NCI-H1417 treated with DMSO at 0.1 percent for 48 hours (cell line): ENCODE measurements at places on chromosomes 4 and X.
A peak's percentile ranks its signal among the peaks of the same experiment; 100 is the strongest.

- DNase-seq = no peak
Observed at GRCh38 chr4:123870216-123870876, 473.8 kb downstream of the SPRY1 start.

DNA sequence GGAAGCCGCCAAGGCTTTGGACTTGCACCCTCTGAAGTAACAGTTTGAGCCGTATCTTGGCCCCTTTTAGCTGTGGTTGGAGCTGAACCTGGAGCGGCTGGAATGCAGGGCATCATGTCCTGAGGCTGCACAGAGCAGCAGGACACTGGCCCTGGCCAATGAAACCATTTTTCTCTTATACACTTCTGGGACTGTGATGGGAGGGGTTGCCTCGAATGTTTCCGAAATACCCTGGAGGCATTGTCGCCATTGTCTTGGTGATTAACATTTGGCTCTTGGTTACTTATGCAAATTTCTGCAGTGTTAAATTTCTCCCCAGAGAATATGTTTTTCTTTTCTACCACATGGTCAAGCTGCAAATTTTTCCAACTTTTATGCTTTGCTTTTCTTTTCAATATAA lies 137.2 kb downstream of the MAGEC1 start:
- DNase-seq = no peak

DNA sequence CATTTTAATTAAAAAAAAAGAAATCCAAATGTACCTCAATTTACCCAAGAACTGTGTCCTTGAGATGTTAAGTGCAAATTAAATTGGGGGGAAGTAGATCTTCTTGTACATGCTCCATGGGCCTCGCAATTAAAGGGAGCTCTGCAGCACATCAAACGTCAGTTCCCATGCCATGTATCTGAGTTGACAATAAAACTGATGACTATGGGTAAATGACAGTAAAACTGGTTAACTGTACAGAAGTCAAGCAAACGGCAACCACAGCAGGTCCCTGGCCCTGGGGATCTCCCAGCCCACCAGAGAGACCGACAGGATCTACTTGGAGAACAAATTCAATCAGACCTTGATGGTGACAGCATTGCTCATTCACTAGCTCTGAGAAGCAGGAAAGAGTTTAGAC lies 32.8 kb upstream of the XPNPEP2 start:
- no peak for DNase-seq

DNA sequence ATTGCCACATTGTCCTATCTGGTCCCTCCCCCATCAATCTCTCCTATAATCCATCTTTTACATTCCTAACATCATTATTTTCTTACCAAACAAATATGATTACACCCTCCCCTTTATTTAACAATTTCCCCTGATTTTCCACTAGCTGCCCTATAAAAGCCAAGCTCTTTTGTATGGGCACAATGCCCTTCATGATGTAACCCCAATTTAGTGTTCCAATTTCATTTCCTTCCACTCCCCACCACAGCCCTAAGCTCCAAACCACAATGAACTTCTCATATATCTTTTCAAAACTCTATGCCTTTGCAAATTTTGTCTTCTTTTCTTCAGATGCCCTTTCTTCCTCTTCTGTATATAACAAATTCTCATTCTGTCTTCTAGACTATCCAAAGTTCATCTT lies 39.5 kb upstream of the PTPN13 start:
- no peak for DNase-seq

DNA sequence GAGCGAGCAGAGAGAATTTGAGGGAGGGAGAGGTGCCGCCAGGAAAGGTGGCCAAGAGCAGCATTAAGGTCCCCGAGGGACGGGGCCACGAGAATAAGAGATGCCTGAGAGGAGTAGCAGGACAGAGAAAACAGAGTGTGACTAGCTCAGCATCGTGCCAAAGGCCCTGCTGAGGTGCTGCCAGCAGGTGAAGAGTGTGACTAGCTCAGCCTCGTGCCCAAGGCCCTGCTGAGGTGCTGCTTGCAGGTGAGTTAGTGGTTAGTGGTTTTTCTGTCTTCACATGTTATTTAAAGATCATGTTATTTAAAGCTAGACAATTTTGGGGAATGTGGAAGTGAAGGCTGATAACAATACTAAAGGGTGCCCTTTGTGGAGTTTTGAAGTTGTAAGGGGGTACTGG lies 464.5 kb upstream of the FAT1 start:
- no peak for DNase-seq

DNA sequence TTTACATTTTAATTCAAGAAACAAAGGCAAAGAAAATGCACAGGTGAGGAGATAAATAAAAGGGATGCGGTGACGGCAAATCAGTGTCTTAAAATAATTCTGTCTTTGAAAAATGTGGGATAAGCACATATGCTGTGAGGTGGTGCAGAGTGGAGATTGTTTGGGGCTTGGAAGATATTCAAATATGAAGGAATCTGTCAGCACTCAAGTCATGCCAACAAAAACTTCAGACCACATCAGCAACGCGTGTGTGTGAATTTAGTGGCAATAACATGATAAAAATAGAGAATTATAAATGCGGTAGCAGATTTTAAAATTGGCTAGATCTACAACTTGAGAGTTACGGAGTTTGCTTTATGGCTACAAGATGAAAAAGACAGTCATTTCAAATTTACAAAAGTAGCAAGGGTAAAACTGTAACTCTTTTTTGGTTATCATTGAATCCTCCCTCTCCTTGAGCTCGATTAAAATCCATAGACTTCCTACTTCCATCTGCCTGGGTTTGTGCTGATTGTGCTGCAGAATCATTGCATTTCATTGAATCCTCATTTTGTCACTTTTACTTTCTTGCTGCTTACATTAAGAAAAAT lies 71.5 kb upstream of the VCX2 start:
- DNase-seq = no peak

GRCh38 chr4:154004507-154005170 lies 215.8 kb upstream of the SFRP2 start:
- no peak for DNase-seq

- DNase-seq = no peak
Observed at GRCh38 chr4:17206829-17207801, 304.8 kb downstream of the QDPR start.

GRCh38 chrX:36961590-36961989 lies 46.6 kb upstream of the FAM47C start:
- no peak for DNase-seq

- no peak for DNase-seq
Observed at GRCh38 chr4:6732441-6733357, 16.7 kb downstream of the BLOC1S4 start.

DNA sequence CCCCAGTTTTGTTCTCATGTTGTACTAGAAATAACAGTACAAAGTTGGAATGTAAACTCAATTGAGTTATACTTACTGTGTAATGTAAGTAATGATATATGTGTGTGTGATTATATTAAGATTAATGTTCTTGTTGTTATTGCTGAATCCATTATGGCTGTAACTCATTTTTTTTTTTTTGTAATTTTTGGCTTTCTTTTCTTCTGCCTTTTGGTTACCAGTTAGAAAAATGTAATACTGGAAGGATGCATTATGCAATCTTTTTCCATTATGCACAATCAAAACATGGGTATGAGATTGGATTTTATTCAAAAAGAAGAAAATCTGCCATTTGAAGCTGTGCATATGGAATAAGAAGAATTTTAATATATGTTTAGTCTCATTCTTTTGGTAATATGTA lies 34.0 kb downstream of the BANK1 start:
- DNase-seq = no peak

GRCh38 chr4:40848251-40848650 lies 98.5 kb downstream of the NSUN7 start:
- peak; percentile 42 for DNase-seq

DNA sequence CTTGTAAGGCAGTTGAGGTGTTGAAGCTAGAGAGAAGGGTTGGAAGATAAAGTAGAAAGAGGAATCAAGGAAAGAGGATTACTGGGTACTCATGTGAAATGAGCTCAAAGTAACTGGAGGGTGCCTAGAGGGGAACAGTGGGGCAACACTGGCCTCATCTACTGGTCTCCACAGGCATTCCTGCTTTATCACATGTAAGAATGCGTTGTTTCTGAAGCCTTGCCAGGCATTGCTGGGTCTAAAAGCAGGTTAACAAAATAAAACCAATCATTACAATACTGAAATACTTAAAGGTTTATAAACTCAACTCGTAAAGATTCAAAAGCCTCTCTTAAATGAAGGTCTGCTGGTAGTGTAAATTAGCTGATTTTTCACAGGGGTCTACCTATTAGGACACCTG lies 96.0 kb downstream of the FANCB start:
- no peak for DNase-seq

GRCh38 chr4:172986114-172986513 lies 182.5 kb upstream of the GALNT7 start:
- no peak for DNase-seq

GRCh38 chr4:3263876-3264193 lies 14.9 kb downstream of the MSANTD1 start:
- no peak for DNase-seq

- no peak for DNase-seq
Observed at GRCh38 chr4:3009422-3009821, 46.1 kb downstream of the GRK4 start.

- DNase-seq = peak; percentile 13
Observed at GRCh38 chr4:53653484-53654053, 62.3 kb upstream of the LNX1 start.

DNA sequence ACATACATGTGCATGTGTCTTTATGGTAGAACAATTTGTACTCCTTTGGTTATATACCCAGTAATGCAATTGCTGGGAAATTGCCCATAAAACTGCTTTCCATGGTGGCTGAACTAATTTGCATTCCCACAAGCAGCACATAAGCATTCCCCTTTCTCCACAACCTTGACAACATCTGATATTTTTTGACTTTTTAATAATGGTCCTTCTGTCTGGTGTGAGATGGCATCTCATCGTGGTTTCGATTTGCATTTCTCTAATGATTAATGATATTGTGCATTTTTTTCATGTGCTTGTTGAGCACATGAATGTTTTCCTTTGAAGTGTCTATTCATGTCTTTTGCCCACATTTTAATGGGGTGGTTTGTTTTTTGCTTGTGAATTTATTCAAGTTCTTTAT lies 166.0 kb downstream of the TMEM47 start:
- DNase-seq = no peak

DNA sequence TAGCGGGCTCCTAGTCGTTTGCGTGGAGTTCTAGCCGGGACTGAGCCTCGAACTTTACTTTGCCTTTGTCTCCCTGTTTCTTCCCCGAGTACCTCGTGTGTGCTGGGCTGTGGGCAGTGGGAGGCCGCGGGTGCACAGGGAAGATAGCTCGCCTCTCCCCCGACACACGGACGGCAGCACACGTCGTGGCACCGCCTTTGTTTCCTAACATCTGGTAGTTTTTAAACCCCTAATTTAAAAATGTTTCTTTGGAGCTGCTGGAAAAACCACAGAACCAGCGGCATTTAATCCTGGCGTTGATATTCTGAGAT lies 866 bp downstream of the RBM46 start:
- DNase-seq = no peak

DNA sequence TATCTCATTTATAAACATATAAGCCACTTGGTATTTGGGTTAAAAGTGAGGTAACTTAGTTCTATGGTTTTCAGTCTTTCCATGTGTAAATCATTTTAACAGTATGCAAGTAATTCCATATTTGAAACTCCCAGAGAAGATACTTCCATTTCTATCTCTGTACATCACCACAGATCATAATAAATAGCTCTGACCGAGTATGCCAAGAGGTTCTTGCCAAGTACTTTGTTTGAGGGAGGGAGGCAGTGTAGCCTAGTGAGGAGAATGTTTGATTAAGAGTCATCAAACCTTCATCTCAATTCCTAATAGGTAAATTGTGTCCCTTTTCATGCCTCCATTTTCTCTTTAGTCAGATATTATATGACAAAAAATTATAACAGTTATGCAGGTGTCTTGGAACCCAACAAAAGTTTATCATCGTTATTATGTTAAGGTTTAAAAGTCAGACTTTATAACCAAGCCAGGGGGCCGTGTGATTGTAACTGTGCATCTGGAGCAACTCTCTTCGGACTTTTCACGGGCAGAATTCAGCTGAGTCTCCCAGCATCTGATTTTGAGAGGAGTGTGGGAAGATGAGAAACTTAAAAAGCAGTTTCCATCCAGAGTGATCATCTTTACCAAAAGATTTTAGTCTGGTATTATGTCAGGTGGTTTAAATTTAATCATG lies 123.8 kb downstream of the ANK2 start:
- no peak for DNase-seq

- DNase-seq = no peak
Observed at GRCh38 chr4:63049726-63050125, 1359.5 kb downstream of the TECRL start.

GRCh38 chr4:150209140-150209829 lies 131.0 kb downstream of the DCLK2 start:
- DNase-seq = no peak

- DNase-seq = no peak
Observed at GRCh38 chr4:158484173-158484885, 37.4 kb upstream of the RXFP1 start.

DNA sequence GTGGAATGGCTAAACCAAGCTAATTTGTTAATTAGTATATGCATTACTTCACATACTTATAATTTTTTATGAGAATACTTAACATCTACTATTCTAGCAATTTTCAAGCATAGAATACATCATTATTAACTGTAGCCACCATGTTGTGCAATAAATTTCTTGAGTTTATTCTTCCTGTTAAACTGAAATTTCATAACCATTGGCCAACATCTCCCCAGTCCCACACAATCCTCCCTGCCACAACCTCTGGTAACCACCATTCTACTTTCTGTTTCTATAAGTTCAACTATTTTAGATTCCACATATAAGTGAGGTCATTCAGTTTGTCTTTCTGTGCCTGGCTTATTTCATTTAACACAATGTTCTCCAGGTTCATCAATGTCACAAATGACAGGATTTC lies 208.5 kb downstream of the PPP4R3C start:
- no peak for DNase-seq

DNA sequence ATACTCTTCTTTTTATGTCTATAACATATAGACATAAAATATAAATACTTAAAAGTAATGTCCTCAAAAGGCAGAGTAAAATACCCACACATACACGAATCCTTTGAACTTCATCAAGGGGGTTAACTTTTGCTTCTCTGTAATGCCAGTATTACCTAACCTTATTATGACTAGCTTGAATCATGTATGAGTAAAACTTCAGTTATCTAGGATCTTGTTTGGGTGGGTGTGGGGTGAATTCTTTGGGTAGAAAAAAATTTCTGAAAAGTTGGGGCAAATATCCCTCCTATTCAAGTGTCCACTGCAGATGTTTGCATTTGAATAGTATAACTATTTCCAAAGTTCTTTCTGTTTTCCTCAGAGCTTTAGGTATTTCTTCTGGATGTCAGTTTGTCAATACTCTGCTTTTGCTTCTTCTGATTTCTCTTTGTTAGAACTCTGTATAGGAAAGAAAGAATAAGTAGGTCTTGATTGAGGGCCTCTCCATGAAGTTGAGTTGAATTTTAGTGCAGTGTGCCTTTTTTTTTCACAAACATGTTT lies 173.8 kb downstream of the ADGRL3 start:
- DNase-seq = no peak

GRCh38 chr4:176641237-176641636 lies 151.5 kb downstream of the VEGFC start:
- DNase-seq = no peak

GRCh38 chr4:185341841-185342240 lies 53.9 kb downstream of the LRP2BP start:
- no peak for DNase-seq

GRCh38 chr4:185394568-185395237 lies 1.0 kb downstream of the LRP2BP start:
- no peak for DNase-seq
